ENCODE measurements at places on chromosomes 3 and 15.

- DNase-seq, result no peak
These were observed 775 bp upstream of the CCDC39 start for GRCh38 chr3:180680097-180680430.

- DNase-seq, result no peak
These were observed 134.8 kb downstream of the RBMS3 start for GRCh38 chr3:29415482-29416223.

GRCh38 chr3:38119248-38119544, 17.7 kb downstream of the ACAA1 start:
- no peak for DNase-seq

DNA sequence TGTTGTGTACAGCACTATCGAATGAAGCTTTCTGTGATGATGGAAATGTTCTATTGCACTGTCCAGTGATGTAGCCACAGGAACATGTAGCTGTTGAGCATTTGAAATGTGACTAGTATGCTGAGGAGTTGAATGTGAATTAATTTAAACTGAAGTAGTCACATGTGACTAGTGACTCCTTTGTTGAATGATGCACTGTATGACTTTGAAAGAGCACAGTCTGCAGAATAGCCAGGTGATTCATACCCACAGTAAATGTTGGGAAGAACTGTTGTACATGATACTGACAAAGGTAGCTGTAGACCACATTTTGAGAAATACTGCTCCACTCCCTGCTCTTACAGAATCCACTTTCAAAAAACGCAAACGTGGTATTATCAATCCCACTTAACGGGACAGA, 34.0 kb upstream of the ACTL6A start:
- DNase-seq, result no peak
